H54 (cell line): ENCODE measurements at places on chromosomes 4 and X.
A peak's percentile ranks its signal among the peaks of the same experiment; 100 is the strongest.

- no peak for DNase-seq
Observed at GRCh38 chrX:100812216-100813158, 7.7 kb upstream of the CSTF2 start.

DNA sequence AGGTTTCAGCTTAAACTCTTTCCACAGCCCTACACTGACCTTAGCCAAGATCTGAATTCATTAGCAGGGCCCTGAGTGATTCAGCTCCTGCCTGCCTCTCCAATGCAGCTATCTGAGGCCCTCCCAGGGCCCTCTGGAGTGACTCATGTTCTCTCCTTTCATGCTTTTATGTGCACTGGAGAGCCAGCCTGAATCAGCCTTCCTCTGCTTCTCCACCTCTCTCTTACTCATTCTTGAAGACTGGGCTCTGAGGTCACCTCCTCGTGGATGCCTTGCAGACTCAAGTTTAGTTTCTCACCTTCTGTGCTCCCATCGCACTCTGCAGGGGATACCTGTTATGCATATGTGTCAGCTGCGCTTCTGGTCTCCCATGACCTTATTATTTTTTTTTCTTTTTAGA, 3.1 kb upstream of the OCIAD2 start:
- peak; percentile 70 for DNase-seq

DNA sequence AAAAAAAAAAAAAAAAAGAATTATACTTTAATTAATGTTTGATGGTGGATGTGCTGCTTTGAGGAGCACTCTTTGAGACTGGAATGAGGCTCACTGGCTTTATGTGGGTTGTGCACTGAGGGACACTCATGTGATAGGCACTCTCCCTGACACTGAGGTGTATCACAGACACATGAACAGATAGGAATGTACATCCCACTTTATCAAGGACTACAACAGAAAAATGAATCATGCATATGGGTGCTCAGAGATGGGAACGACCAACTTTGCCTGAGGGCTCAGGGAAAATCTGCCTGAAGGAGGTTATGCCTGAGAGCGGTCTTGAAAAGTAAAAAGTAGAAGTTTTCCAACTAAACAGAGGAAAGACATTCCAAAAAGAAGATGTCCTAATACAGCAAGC, 97.7 kb upstream of the RBPJ start:
- peak; percentile 15 for DNase-seq

DNA sequence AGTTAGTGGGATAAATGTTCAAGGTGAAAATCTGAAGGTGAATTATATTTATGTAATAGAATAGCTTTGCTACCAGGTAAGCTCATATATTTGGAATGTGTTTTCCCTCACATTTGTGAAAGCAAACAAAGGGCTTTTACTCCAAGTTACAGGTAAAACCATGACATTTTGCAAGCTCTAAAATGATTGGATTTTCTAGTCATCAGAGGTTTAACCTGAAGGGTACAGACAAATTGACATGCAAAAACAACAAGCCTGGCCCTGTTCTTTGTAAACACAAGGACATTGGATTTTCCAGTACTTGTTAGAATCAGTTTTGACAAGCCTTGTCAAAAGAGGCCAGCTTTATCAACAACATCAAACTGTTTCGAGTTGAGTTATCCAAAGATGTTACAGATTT, 51.7 kb downstream of the ZFX start:
- no peak for DNase-seq

GRCh38 chr4:142583708-142584107, 262.4 kb downstream of the INPP4B start:
- no peak for DNase-seq

DNA sequence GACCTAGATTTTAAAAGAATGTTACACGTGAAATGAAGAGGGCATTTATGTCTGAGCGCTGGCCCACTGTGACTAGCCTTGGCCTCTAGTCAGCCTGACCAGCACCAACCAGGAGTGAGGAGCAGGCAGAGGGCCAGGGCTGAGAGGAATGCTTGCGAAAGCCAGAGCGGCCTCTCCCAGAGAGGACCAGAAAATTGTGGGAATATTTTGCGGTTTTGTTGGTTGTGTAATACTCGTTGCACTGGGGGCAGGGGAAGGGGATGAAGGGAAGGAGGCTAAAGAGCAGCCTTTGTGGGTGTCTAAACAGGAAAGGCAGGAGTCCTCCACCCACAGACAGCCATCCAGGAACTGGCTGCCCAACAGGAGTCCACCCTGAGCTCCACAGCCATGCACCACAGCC, 3.8 kb downstream of the GABRE start:
- peak; percentile 55 for DNase-seq

- no peak for DNase-seq
Observed at GRCh38 chrX:68355629-68355920, 77.7 kb downstream of the OPHN1 start.
